ENCODE measurements at places on chromosomes 12 and 14.

GRCh38 chr12:123030686-123031085, 50.2 kb downstream of the ARL6IP4 start:
- no peak for DNase-seq

GRCh38 chr12:52396656-52397055, 9.5 kb downstream of the KRT82 start:
- DNase-seq: no peak

GRCh38 chr12:52741375-52742195, 35.6 kb downstream of the KRT76 start:
- peak; percentile 38 for DNase-seq

GRCh38 chr14:92638266-92638665, 110.2 kb downstream of the LGMN start:
- DNase-seq: no peak

DNA sequence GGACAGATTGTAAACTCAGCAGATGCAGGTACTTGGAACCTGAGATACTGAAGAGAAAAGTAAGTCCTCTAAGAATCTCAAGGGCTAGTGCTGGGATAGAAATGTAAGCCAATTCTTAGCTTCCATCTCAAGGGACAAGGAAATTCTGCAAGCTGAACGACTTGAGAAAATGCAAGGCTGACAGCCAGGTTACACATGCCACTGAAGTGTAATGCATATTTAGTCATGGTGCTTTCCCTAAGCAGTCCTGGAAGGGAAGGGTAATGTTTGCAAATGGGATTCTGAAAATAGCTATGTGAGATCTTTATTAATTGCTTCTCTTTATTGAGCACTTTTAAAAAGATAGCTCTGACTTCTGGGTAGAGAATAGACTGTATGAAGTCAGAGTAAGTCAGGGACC, 402.7 kb upstream of the SEL1L start:
- DNase-seq: no peak

- no peak for DNase-seq
Measured at GRCh38 chr14:51116682-51117081, 21.8 kb upstream of the TRIM9 start.

- DNase-seq: no peak
Measured at GRCh38 chr12:55654511-55655214, 18.0 kb downstream of the OR10P1 start.

DNA sequence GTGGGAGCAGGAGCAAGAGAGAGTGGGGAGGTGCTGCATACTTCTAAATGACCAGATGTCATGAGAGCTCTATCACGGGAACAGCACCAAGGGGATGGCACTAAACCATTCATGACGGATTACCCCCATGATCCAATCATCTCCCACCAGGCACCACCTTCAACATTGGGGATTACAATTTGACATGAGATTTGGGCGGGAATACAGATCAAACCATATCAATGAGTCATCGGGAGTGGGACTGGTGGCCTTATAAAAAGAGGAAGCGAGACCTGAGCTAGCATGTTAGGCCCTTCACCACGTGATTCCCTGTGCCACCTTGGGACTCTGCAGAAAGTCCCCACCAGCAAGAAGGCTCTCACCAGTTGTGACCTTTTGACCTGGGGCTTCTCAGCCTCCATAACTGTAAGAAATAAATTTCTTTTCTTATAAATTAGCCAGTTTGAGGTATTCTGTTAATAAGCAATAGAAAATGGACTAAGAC, 28.7 kb downstream of the COX8C start:
- no peak for DNase-seq

DNA sequence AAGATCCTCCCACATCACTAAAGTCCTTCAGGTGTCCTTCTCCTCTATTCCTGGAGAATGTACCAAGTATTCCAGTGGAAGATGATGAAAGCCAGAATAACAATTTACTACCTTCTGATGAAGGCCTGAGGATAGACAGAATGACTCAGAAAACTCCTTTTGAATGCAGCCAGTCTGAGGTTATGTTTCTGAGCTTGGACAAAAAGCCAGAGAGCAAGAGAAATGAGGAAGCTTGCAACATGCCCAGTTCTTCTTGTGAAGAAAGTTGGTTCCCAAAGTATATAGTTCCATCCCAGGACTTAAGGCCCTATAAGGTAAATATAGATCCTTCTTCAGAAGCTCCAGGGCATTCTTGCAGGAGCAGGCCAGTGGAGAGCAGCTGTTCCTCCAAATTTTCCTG, 54.6 kb upstream of the HELB start:
- no peak for DNase-seq

DNA sequence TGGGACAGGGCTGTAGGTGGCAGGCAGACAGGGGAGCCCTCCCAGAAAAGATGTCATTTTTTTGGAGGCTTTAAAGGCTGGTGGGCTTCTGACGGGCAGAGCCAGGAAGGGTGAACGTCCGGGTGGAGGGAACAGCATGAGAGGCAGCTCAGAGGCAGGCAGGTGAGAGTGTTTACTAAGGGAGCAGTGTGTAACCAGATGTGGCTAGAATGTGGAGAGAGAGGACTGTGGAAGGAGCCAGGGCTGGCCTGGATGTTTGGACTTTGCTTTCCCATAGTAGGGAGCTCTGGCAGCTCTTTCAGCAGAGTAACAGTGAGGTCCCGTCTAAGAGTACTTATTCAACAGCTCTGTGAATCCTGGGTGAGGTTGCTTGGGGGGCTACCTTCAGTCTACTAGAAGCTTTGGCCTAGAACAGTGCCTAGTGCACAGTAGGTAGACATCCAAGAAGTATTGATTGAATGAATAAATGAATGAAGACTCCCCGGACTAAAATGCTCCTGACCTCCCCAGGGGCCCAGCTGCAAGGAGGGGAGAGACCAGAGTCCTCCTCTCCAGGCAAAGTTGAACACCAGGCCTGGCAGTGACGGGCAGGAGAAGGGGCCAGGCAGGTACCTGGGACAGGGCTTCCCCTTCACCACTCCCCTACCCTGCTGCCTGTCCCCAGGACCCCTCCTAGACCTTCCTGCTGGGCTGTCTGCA, 8.5 kb downstream of the FAM222A start:
- no peak for DNase-seq

GRCh38 chr12:72444566-72444965, 172.4 kb downstream of the TRHDE start:
- DNase-seq: no peak

- DNase-seq: peak; percentile 64
Measured at GRCh38 chr12:55940065-55940732, 9.2 kb downstream of the DGKA start.

- no peak for DNase-seq
Measured at GRCh38 chr12:33052141-33053051, 155.8 kb upstream of the PKP2 start.

- no peak for DNase-seq
Measured at GRCh38 chr14:32827514-32827913, 111.2 kb upstream of the NPAS3 start.

DNA sequence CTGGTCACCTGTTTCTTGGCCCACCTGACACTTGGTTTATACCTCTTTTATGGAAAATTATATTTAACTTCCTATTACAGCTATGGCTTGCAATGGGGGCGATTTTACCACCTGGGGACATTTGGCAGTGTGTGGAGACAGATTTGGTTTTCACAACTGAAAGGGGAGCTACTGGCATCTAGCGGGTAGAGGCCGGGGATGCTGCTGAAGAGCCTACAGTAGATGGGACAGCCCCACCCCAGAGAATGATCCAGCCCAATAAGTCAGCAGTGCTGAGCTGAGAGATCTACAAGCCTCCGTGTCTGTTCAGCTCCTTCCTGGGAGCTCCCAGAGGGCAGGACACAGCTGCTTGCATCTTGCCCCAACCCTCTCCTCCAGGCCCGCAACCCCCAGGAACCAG, 302.8 kb downstream of the CACNA1C start:
- no peak for DNase-seq

DNA sequence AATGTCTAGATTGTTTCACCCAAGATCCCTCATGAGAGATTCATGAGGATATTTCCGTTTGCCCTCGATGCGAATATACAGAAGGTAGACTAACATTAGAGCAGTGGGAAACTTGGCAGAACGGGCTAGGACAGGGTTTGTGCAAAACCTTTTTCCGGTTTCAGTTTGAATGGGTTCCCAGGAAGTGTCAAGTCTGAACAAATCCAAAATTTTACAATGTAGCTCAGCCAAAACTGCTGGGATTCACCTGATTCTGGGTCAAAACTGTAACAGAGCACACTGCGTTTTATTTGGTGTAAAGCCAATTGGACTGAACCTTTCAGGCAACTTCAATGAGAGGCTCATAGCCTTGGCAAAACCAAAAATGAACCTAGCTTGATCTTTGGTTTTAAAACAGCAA, 337.8 kb upstream of the DIO2 start:
- no peak for DNase-seq

DNA sequence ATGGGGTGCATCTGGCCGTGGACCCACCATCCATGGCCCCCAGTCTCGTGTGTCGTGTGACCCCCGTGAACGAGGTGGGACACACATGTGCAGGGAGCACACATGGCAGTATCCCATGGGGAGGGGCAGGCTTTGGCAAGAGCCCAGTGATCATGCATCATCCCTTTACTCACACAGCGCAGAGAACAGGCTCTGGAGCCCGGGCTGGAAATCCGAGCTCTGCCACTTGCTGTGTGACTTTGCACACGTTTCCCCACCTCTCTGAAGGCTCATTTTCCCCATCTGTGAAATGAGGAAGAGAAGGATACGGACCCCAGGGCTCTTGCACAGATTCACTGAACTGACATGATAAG, 119.9 kb downstream of the PHETA1 start:
- no peak for DNase-seq

GRCh38 chr12:40980427-40980961, 207.6 kb upstream of the PDZRN4 start:
- DNase-seq: no peak

GRCh38 chr14:100441271-100441947, 118.3 kb downstream of the SLC25A47 start:
- DNase-seq: no peak

DNA sequence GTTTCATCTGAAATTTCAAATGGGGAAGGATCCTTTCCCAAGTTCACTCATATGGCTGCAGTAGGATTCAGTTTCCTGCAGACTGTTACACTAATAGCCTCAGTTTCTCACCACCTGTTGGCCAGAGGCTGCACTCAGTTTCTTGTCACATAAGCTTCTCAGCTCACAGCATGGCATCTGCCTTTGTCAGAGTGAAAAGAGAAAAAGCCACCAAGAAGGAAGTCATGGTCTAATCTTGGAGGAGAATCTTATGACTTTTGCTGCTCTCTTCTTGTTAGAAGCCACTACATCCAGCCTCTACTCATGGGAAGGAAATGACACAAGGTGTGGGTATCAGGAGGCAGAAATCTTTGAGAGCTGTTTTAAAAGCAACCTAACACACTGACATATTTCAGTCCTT, 39.4 kb upstream of the BTG1 start:
- DNase-seq: no peak

DNA sequence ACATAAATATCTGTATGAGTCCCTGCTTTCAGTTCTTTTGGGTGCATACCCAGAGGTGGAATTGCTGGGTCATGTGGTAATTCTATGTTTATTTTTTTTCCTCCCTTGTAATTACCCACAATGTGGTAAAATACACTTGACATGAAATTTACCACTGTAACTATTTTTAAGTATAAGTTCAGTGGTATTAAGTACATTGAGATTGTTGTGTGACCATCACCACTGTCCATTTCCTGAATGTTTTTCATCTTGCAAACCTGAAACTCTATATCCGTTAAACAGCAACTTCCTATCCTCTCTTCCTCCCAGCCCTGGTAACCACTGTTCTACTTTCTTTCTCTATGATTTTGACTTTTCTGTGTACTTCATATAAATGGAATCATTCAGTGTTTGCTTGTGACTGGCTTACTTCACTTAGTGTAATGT, 51.4 kb downstream of the BORCS5 start:
- no peak for DNase-seq

DNA sequence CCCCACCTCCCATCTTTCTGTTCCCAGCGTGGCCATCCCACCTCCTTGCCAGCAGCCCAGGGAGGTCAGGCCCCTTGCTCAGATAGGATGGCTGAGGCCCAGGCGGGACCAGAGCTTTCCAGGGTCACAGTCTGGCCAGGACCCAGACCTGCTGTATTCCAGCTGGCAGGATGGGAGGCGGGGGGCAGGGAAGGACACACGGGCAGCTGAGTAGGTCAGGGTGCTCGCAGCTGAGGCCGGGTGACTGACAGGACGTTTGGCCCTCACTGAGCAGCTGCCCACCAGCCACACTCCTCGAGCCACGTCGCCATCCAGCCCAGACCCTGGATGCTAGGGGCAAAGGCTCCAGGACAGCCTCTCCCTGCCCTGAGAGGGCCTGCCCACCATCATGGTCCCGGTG, 4.0 kb downstream of the NUDT14 start:
- no peak for DNase-seq

- no peak for DNase-seq
Measured at GRCh38 chr14:102277874-102278630, 26.9 kb downstream of the MOK start.

DNA sequence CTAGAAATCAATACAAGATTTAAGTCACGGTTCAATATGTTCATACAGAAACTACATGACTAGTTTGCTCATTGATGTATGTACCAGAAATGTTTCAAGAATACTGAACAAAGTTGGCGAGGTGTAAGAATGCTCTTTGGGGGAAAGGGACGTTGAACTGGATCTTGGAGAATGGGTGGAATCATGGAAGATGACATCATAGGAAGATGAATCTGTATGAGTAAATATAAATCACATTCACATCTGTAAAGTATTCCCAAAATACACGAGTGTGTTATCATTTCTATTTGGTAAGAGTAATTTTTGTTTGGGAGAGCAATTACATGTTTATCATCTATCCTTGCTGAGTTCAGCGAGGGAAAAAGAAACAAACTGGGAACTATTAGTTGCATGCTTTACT, 162.2 kb upstream of the TMTC1 start:
- DNase-seq: no peak

- no peak for DNase-seq
Measured at GRCh38 chr14:104462651-104463630, 116.6 kb upstream of the C14orf180 start.

GRCh38 chr12:19885093-19885812, 446.0 kb downstream of the AEBP2 start:
- no peak for DNase-seq

DNA sequence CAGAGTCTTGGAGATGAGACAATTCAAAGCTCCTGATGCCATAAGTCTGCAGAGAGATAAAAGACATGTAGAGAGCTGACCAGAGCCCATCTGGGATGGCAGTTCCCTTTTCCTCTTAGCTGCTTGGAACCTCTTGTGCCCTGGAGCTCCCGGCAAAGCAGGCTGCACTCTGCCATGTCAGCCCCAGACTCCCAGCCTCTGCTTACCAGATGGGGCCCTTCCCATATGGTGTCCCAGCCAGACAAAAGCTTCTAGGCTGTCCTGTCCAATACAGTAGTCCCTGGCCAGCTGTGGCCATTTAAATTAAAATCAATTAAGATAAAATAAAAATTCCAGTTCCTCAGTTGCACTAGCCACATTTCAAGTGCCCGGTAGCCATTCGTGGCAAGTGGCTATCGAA, 303.9 kb downstream of the TTC6 start:
- no peak for DNase-seq

GRCh38 chr12:12604740-12605139, 6.9 kb upstream of the CREBL2 start:
- no peak for DNase-seq
